ENCODE measurements at places on chromosomes 7 and 10.

- DNase-seq: no peak
Observed at GRCh38 chr7:106668861-106669524, 8.0 kb upstream of the CCDC71L start.

DNA sequence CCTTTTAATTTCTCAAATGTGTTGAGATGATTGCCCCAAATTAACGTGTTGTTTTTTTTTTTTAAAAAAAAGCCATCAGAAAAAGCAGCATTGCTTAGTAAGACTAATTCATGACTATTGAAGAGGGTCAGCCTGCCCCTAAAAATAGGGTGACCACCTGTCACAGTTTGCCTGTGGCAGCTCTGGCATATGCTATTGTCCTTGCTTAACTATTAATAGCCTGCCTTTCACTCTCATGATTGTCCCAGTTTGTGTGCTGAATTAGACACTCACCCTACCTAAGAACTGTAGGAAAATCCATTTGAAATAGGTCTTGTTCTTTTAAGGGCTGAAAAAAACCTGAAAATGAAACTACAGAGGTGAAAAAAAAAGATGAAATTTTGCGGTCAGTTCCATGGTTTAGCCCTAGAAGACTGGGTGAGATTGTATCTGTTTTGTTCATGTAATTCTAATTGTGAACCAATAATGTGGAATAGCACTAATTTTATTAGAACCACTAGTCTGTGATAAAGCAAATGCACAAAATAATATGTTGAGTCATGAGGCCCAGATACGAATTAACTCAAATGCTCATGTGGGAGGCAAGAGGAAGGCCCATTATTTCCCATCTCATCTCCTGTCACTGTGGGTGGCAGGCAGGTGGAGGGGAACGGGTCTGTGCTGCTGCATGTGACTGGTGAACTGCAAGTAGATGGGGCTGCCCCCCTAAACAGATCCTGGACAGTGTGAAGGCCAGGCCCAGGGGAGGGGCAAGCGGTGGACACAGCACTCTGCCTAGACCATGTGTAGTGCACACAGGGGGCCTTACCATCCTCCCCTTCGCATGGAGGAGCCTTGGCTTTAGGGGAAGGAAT is 265.4 kb upstream of the NFE2L3 start:
- DNase-seq: no peak

GRCh38 chr7:10802011-10802410 is 171.7 kb upstream of the PHF14 start:
- DNase-seq: no peak

DNA sequence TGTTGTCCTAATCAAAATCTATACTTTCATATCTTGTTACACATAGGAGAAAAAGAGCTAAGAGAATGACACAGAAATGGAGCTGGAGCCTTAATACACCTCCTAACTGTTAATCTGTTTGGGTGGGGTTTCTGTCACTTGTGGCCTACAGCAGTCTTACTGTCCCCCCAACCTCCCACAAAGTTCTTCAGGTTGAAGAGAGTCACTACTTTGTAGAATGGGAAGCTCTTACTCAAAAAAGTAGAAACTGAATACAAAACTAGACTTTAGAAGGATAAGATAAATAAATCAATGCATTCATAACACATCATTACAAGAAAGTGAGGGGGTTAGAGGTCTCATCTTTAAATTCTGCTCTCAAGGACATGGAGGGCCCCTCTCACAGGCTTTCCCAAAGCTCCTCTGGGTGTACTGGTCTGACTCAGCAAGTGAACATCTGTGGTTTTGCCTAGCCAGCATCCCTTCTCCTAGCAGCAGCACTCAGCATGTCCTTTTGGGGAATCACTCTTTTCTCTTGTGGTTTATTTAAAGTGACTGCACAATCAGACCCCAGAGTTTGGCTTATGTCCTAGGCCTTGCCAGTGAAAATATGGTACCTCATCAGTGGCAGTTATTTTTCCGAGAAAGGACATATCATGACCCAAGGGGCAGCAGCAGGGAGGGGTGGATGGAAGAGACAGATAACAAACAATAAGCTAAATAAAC is 2.0 kb upstream of the BLVRA start:
- DNase-seq: no peak
